ENCODE measurements at places on chromosomes 16 and 17. TPM values are rescaled to one million over a fixed set of nuclear protein-coding genes. Genes with fewer than 3 reads are reported as not detected.

The SEZ6L2 gene
- 7.5 TPM for total RNA-seq

The CD300E gene
- total RNA-seq = 0.73 TPM

The NPIPA5 gene
- total RNA-seq = 15.6 TPM

The PLA2G10 gene
- total RNA-seq = 1.4 TPM

The HBA1 gene
- total RNA-seq = 82.1 TPM

DNA sequence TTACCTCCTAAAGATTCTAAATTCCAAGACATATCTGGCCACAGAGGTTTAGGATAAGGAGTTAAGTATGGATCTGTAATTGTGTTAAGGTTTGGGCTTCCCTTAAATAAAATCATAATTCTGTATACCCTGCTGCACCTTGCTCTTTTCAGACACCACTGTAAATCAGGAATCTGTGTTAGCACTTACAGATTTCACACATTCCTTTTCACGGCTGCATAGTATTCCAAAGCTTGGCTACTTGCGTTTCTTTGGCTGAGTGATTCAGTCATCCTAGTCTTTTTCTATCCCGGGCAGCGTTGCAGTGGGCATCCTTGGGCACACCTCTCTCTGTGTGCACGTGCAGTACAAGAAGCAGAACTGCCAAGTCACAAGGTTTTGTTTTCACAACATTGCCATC, 105.8 kb downstream of the SOCS1 start:
- no peak for DNase-seq

GRCh38 chr16:12920739-12921138, 19.3 kb downstream of the SHISA9 start:
- DNase-seq = no peak

DNA sequence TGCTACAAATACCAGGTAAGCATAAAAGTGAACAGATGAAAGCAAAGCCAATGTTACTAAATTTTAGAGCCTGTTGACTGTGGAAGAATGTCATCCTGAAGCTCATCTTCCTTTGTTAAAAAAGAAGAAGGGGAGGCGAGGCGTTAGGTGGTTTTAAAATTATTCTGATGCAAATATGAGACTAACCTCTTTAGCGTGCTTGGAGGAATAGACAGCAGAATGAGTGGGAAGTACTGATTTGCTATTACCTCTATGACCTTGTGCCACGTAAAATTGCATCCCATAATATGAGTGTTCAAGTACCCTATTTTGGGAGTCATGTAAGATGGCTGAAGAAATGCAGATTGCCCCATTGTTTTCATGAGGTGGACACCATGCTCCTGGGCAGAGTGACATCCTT, 95.7 kb downstream of the ELAC2 start:
- DNase-seq = no peak

GRCh38 chr17:27564463-27564862, 66.5 kb upstream of the LGALS9 start:
- no peak for DNase-seq

DNA sequence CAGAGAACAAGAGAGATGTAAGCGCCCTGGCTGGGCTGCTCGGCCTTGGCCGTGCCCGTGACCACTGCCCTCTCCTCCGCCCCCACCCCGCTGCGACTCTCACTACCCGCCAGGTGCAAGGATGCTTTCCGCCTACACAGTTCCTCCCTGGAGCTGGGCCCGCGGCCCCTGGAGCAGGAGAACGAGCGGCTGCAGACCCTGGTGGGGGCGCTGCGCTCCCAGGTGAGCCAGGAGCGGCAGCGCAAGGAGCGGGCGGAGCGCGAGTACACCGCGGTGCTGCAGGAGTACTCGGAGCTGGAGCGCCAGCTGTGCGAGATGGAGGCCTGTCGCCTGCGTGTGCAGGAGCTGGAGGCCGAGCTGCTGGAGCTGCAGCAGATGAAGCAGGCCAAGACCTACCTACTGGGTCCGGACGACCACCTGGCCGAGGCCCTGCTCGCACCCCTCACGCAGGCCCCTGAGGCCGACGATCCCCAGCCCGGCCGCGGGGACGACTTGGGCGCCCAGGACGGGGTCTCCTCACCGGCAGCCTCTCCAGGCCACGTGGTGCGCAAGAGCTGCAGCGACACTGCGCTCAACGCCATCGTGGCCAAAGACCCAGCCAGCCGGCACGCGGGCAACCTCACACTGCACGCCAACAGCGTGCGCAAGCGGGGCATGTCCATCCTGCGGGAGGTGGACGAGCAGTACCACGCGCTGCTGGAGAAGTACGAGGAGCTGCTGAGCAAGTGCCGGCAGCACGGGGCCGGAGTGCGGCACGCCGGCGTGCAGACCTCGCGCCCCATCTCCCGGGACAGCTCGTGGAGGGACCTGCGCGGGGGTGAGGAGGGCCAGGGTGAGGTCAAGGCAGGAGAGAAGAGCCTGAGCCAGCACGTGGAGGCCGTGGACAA, 9.2 kb upstream of the MRPL58 start:
- no peak for DNase-seq

- no peak for DNase-seq
Observed at GRCh38 chr16:77859493-77860232, 71.3 kb downstream of the VAT1L start.

GRCh38 chr16:66948837-66949225, 12.2 kb upstream of the CES3 start:
- DNase-seq = no peak

DNA sequence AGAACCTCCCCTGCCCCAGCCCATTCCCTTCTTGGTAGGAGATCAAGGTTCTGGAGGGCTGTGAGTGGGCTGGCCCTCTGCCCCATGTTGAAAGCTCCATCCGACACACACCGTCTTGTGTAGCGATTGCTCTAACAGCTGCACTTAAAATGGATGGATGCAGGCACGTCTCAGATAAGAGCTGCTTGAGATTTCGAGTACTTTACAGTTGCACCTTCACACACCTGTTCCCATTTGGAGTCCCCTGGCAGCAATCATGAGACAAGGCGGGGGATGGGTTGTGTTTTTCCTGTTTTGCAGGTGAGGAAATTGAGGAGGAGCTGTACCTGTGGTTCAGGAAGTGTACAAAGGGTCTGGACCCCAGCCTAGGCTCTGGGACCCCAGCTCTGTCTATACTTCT, 25.6 kb upstream of the TAC4 start:
- DNase-seq = no peak

DNA sequence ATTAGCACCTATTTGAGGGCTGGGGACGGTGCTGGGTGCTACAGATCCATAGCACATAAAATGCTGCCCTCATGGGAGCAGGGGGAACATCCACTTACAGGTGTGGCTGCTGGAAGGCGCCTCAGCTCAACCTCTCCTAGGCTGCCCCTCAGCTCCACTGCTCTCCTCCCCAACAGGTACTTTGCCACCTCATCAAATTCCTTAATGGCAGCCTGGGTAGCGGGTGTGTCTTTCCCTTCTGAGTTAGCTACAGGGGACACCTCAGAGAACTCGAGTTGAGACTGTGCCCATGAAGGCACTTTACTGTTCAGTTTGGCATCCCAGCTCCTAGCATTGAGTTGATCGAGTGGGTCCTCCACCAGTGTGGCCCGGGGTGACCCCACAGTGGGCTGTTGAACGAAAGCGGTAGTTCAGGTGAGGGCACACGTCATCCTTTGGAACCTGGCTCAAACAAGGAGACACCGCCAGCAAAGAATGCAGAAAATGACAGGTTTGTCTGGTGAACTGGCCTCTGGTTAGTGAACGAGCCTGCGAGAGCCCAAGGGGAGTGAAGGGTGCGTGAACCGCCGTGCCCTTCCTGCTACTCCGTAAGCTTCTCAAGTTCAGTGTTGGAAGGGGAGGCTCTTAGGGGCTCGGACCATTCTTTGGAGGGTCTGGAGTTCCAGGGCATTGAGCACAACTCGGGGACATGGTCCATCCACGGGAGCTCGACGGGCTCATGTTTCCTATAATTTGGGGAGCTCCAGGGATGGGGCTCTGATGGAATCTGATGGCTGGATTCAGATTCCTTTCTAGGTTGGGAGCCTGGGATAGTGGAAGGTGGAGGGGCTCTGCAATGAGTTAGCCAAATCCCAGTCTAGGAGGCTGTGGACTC, 3.5 kb upstream of the CMIP start:
- DNase-seq = no peak

DNA sequence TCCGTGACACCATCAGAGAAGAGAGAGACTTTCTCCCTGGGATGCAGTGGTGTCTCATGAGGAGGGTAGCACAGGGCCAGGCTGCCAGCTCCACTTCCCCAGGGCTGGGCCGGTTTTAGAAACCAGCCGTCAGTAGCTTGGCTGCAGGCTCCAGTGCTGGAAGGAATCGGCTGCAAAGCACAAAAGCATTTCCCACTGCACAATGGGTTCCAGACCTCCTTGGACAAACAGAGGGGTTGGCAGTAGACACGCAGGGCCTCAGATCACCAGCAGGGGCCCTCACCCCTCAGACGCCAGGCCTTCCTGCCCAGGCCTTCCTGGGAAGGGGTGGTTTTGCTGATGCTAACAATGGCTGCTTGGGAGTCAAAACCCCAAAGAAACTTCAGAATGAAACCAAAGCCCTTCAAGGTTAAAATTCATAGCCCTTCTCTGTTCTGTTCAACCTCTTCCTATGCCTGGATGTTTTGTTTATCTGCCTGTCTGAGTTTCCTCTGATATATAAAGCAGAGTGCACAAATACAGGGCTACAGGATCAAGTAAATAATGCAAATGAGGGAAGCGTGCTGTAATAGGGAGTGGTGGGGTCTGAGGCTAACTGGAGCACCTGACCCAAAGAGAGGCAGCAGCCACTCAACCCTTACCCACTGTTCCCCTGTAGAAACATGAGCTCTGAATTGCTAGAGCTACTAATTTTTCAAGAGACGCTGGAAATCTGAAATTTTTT, 26.2 kb downstream of the TEKT5 start:
- no peak for DNase-seq

- DNase-seq = no peak
Observed at GRCh38 chr16:66196770-66197169, 169.7 kb upstream of the CDH5 start.
